CD4-positive, alpha-beta T cell (primary cell): ENCODE measurements at places on chromosomes 5 and 9. TPM values are rescaled to one million over a fixed set of nuclear protein-coding genes. Genes with fewer than 3 reads are reported as not detected.

GRCh38 chr5:124979251-124979650 lies 232.8 kb upstream of the ZNF608 start:
- H3K4me3 ChIP-seq: no peak overlapping the region
- DNase-seq: no peak
- H3K4me1 ChIP-seq: no peaks in the 10 kb centered on the region
- H3K27me3 ChIP-seq: no peaks in the 10 kb centered on the region

DNA sequence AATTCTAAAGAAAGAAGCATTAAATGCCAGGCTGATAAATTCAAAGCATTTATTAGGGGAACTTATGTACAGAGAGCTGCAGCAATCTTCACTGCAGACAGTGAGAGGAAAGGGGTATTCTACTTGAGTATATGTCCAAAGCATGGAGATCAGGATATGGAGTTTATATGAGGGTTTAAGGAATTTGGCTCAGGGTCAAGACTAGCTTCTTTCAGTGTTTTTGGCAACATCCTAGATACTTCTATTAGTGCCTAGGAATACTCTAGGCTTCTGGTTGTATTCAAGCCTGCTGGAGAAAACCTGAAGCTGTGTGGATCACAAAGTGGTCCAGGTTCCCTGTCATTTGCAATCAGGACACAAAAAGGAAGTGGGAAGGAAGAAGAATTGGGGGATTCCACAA lies 194.6 kb downstream of the CETN3 start:
- no peaks in the 10 kb centered on the region for H3K36me3 ChIP-seq
- no peak overlapping the region for H3K4me3 ChIP-seq
- no peak for DNase-seq
- H3K4me1 ChIP-seq: no peaks in the 10 kb centered on the region
- H3K27ac ChIP-seq: no peak overlapping the region
- H3K27me3 ChIP-seq: no peaks in the 10 kb centered on the region

- H3K4me1 ChIP-seq: peaks cover 11% of the 10 kb centered on the region
- H3K4me3 ChIP-seq: no peak overlapping the region
- no peak overlapping the region for H3K27ac ChIP-seq
- no peak for DNase-seq
- H3K36me3 ChIP-seq: no peaks in the 10 kb centered on the region
- no peaks in the 10 kb centered on the region for H3K27me3 ChIP-seq
Measured at GRCh38 chr5:140126315-140127012, 727 bp downstream of the IGIP start.

GRCh38 chr9:109224751-109225150 lies 57.7 kb upstream of the FRRS1L start:
- no peak overlapping the region for H3K27ac ChIP-seq
- H3K27me3 ChIP-seq: no peaks in the 10 kb centered on the region
- no peak for DNase-seq
- H3K36me3 ChIP-seq: no peaks in the 10 kb centered on the region

DNA sequence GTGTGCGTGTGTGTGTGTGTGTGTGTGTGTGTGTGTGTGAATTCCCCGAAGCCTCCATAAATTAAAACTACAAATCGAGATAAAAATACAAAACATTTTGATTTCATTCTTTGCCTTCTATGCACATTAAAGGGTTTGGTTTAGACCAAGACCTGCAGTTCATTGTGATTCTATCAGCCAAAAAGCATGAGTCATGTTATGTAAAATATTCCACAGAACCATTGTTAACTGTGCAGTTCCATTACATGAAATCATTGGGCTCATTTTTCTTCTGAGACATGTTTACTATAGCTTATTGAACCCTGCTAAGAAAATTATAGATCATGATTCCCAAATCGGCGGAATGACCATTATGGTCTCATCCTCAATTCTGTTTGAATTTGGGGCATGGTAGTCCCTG lies 11.7 kb downstream of the CAVIN4 start:
- H3K36me3 ChIP-seq: no peaks in the 10 kb centered on the region
- no peak overlapping the region for H3K4me3 ChIP-seq
- H3K4me1 ChIP-seq: no peaks in the 10 kb centered on the region
- no peak overlapping the region for H3K27ac ChIP-seq

DNA sequence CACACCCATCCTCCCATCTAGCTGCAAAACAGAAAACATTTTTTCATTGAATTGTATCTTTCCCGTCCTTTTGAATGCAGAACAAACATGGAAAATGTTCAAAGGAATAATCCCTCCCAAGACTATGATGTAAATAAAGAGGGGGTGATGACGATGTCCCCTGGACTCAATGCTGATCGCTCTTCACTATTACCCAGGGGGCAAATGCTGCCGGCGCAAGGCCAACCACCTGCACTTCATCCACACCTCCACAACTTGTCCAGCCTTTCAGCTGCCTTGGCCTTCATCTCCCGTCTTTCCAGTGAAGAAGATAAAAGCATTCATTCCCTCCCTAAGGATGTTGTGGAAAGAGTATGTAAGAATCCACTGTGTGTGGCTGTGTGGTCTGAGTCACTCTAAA lies 240.3 kb downstream of the AGTPBP1 start:
- no peaks in the 10 kb centered on the region for H3K27me3 ChIP-seq
- no peak overlapping the region for H3K4me3 ChIP-seq
- DNase-seq: no peak
- H3K27ac ChIP-seq: no peak overlapping the region
- no peaks in the 10 kb centered on the region for H3K36me3 ChIP-seq
- H3K4me1 ChIP-seq: no peaks in the 10 kb centered on the region

- H3K4me1 ChIP-seq: no peaks in the 10 kb centered on the region
- H3K36me3 ChIP-seq: no peaks in the 10 kb centered on the region
- no peaks in the 10 kb centered on the region for H3K27me3 ChIP-seq
- no peak overlapping the region for H3K27ac ChIP-seq
- H3K4me3 ChIP-seq: no peak overlapping the region
Measured at GRCh38 chr5:152185547-152186245, 219.4 kb downstream of the NMUR2 start.

GRCh38 chr9:117873664-117874063 lies 169.5 kb downstream of the TLR4 start:
- no peaks in the 10 kb centered on the region for H3K27me3 ChIP-seq
- no peaks in the 10 kb centered on the region for H3K36me3 ChIP-seq
- no peak overlapping the region for H3K4me3 ChIP-seq
- no peak overlapping the region for H3K27ac ChIP-seq

DNA sequence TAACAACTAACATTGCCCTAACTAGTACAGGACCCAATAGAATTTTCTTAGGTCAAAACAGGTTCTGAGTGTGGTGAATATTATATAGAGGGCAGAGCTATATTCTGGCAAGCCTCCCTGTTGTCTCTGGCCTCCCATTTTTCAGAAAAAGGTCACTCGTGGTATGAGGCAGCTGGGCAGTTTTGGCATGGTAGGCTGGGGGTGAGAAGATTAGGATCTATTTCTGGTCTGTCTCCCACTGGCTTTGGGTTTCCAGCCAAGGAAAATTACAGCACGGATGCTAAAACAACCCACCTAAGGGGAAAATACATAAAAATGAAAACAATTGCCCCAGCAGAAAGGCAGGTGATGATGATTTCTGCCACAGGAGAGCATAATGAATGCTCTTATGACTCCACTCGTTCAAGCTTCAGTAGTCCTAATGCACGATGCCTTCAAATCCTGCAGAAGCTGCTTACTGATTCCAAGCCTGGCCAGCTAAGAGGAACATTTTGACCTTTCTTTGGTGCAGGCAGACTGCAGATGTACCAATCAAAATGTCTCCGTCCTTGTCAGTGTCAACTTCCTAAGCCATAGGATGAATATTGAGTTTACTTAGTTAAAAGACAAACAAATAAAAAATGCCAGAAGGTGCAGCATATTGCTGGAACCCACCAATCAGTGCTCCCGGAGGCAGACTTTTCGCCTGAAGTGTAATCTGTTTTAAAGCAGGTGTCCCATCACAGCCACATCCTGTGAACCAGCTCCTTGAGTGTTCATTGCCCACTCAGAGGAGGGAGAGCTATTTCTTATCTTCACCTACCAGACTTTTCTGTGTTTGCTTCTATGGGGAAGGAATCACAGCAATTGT lies 435.4 kb downstream of the ZSWIM6 start:
- no peaks in the 10 kb centered on the region for H3K27me3 ChIP-seq
- H3K4me1 ChIP-seq: no peaks in the 10 kb centered on the region
- no peaks in the 10 kb centered on the region for H3K36me3 ChIP-seq
- no peak overlapping the region for H3K4me3 ChIP-seq
- H3K27ac ChIP-seq: no peak overlapping the region

SPINK4 gene
- not detected for total RNA-seq
